ENCODE measurements at places on chromosomes 6 and 20.

GRCh38 chr20:17155401-17155800, 71.4 kb upstream of the PCSK2 start:
- DNase-seq = no peak

- DNase-seq = peak; percentile 7
Observed at GRCh38 chr6:2209226-2209809, 36.1 kb downstream of the GMDS start.

DNA sequence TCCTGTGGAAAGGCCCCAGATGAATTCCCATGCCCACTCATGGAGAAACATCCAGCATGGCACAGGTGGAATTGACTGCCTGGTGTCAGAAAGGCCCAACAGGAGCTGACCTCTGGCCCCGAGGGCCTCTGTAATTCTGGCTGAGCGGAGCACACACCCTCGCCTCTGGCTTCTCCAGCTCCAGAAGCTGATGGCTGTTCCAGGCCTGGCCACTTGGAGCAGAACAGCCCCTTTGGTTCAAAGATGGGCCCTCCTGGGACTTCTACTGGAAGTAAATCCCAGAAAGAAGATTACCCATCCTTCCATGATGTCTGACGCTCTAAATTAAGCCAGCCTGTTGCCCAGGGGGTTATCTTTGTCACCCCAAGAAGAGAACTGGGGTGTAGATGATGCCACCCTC, 275.1 kb upstream of the CDH4 start:
- no peak for DNase-seq

DNA sequence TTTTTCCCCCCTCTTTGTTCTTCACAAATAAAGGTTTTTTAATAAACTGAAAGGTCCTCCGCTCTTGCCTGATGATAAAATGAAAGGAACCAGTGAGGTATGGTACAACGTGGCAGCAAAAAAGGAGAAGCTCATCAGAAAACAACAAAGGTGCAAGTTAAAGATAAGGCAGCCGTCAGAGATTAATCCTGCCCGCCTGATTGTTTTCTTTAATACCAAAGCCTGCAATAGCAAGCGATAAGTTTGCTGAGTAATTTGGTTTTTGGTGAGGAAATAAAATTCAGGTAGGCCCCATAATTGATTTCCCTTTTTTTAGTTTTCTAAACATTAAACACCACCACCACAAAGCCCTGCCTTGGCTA, 177.9 kb downstream of the MBOAT1 start:
- DNase-seq = peak; percentile 59

DNA sequence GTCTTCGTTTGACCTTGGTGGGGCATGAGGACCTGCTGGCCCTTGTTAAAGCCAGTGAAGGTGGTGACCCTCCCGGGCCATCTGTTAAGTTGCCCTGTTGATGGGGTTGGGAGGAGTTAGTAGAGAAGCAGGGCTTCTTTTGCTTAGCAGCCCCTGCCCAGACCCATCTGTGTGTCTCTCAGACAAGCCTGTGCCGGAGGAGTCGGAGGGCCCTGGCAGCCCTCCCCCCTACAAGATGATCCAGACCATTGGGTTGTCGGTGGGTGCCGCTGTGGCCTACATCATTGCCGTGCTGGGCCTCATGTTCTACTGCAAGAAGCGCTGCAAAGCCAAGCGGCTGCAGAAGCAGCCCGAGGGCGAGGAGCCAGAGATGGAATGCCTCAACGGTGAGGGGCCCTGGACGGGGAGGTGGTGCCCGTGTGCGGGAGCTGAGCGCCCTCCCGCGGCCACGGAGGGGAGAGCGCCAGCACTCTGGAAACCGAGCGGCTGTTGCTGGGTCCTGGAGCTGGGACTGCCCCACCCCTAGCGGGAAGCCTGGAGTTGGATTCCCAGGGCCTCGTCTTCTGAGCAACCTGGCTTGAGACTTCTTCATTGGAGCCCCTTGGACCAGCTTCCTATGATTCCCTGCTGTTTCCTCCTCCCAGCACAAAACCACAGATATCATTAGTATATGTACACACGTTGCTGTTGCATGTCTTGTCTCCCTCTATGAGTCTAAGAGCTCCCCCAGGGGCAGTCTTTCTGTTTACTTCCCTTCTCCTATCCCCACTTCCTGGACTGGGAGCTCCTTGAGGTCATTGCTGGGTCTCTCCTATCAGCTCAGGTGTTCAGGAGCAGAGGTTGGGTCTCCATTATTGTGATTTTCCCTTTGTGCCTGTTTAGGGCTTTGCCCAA, 27.6 kb upstream of the SRF start:
- DNase-seq = peak; percentile 83

DNA sequence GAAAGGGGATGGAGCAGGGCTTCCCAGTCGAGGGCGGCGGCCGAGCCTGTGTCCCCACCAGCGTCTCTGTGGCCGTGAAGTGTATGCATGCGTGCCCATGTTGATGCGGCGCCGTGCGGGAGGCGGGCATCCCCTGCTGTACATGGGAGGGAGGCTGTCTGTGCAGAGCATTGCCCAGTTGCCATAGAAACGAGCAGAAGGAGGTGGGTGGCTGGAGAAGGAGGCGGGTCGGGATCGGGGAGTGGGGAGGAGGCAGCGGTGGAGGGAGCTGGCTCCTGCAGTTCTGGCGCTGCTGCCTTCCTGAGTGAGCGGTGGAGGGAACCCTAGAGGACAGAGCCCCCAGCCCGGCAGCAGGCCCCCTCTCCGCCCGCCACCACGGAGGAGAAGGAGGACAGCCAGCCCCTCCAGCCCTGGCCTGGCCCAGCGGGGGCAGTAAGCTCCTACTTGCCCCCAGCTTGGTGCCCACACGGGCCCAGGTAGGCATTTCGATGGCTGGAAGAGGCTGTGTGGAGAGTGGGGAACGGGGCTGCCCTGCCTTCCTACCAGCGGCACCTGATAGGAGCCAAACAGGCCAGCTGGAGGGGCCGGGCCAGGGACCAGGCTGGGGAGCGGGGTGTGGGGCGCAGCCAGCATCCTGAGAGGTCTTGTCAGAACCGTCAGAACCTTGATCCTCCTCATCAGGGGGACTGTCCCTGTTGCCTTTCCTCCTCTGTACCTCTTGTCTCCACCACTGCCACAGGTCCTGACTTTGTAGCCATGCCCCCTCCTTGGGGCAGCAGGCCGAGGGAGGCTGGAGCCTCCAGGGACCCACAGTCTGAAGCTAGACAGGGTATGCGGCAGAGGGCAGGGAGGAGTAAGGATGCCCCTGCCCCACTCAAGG, 41.3 kb downstream of the SPDEF start:
- no peak for DNase-seq

DNA sequence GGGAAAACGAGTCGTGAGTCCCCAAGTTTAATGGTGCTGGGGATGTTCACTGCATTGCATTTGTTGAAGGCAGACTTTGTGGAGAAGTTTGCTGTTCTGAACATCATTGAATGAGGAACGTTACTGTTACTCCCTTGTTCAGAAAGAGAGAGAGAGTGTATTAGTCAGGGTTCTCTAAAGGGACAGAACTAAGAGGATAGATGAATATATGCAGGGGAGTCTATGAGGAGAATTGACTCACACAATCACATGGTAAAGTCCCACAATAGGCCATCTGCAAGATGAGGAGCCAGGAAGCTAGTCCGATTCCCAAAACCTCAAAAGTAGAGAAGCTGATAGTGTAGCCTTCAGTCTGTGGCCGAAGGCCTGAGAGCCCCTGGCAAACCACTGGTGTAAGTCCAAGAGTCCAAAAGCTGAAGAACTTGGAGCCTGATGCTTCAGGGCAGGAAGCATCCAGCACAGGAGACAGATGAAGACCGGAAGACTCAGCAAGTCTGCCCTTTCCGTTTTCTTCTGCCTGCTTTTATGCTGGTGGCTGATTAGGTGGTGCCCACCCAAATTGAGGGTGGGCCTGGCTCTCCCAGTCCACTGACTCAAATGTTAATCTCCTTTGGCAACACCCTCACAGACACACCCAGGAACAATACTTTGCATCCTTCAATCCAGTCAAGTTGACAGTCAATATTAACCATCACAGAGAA, 223.5 kb upstream of the PCSK2 start:
- DNase-seq = no peak

GRCh38 chr6:27547157-27548075, 74.5 kb upstream of the ZNF184 start:
- no peak for DNase-seq

- no peak for DNase-seq
Observed at GRCh38 chr6:136803608-136804007, 11.3 kb upstream of the MAP3K5 start.

GRCh38 chr20:60667641-60668040, 584.4 kb upstream of the CDH4 start:
- no peak for DNase-seq

DNA sequence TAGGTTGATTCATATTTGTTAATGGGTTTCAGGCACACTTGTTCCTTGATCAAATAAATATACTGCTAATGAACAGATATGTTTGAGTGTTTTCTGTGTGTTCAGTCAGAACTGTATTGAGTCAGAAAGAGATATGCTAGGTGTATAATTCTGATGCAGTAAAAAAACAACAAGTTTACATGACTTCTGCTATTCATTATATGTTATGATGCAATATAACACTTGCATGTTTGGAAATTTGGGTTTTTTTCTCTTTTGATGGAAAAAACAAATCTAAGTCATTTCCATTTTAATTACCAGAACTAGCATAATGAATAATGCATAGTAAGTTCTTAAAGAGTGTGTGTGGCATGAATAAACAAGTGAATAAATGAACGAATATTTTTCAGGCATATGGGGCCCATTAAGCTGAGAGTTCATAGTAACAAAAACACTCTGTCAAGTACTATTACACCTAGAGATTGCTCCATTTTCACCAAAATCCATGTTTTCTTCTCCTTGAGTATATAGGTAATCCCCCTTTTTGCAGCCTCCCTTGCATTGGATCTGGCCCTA, 208.3 kb upstream of the NT5E start:
- no peak for DNase-seq

DNA sequence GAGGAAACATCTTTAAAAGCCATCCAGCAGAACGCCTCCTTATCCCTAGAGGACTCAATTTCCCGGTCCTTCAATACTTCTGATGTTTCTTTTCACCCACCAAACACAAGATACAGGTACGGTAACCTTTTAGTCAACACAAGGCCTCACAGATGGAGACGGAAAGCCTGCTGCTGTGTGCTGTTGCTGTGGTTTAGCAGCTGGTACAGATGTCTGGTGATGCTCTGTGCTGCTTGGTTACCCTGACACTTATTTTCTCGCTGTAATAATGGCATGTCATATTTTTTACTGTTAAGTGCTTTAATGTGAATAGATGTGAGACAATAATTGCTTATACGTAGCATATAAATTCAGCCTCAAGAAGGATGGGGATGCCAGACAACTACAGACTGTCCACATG, 25.3 kb downstream of the GMDS start:
- DNase-seq = no peak

DNA sequence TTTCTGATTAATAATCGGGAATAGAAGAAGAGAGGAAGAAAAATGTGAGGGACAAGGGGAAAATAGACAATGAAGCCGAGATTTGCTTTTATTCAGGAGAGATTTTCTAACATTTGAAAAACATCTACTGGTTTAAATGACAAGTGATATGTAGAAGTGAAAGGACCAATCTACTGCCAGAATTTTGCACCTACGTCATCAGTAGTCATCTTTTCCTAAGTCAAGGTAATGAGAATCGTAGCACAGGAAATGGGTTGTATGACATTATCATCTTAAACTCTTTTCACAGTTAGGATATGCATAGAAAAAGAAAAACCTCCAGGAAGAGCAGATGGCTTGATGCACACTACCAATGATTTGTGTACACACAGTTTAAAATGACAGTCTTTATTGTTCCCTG, 45.3 kb upstream of the RAB32 start:
- no peak for DNase-seq
